Frontal cortex (tissue), 4 donors: ENCODE measurements at places on chromosomes 7 and 10.

GRCh38 chr10:62001898-62002297 is 100.4 kb downstream of the ARID5B start:
- DNase-seq, result no peak

- DNase-seq, result no peak
Observed at GRCh38 chr7:70383066-70383782, 748.7 kb upstream of the GALNT17 start.

DNA sequence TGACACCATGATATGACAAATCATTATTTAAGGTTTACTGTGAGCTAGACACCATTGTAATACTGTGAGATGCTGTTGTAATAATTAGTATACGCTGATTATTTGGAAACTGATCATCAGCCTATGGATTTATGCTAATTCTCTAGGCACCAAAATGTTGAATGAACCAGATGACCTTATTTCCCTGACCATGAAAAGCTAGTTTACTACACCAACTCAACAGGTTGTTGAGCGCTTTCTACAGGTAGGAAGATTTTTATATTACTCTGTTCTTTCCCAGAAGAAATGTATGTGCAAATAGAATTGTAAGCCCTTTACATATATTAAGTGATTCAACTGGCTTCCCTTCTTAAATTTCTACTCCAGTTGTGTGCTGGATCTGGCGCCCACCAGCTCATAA is 6.2 kb downstream of the NRP1 start:
- DNase-seq, result no peak

DNA sequence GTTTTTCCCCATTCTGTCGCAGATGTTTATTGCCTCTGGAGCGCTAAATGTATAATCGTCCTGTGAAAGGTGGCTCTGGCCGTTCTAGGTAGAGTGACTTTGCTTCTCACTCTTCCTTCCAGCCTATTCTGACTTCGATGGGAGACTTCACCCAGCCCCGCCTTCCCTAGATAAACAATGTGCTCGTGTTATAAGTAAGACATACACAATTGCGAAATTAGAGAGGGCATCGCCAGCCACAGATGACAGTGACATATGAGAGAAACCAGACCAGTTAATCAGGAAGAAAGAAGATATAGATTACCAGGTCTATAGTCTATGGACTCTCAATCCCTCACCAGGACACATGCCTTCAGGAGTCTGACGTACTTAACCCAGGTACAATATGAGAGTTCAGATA is 1050.5 kb upstream of the AUTS2 start:
- DNase-seq, result no peak

DNA sequence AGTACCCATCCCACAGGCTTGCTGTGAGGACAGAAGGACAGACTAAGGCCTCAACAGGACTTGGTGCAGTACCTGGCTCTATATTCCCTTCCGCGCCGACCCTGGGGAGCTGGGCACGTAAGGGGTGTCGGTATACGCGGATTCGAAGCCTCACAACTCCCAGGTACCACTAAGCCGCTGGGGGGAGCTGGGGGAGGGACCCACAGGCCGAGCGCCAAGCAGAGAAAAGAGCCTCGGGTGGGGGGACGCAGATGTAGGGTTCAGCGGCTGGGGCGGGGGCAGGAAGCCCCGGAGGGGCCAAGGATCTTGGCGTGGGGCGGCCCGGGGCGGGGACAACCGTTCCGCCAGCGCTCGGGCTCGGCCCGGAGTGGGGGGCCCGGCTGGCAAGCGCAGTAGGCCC is 126.4 kb upstream of the ZNF746 start:
- DNase-seq, result no peak

DNA sequence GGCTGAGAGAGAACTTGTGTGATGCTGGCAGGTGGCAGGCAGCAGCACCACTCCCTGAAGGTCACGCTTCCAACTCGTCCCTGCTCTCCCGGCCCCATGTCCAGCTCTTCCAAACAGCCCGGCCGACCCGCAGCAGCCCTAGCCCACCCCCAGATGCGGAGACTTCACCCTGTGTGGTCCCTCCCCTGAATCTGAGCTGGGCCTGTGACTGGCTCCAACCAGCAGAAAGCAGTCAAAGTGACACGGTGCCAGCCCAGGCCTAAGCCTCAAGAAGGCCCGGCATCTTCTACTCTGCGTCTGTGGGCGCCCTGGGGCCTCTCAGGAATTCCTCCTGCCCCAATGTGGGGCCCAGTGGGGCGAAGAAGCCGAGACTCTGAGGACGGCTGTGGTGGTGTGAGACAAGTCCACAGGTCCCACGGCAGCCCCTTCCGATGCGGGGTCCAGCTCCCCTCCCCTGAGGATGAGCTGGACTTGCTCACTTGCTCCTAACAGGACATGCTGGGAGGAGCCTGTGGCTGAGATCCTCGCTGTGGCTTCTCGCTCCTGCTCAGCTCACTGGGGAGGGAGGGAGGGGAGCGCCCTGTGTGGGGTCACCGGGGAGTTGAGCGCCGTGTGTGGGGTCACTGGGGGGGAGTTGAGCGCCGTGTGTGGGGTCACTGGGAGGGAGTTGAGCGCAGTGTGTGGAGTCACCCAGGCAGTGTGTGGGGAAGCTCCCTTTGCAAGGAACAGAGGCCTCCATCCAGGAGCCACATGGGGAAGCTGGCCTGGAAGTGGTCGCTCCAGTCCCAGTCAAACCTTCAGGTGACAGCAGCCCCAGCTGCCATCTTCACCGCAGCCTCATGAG is 9.5 kb downstream of the STK32C start:
- no peak for DNase-seq

DNA sequence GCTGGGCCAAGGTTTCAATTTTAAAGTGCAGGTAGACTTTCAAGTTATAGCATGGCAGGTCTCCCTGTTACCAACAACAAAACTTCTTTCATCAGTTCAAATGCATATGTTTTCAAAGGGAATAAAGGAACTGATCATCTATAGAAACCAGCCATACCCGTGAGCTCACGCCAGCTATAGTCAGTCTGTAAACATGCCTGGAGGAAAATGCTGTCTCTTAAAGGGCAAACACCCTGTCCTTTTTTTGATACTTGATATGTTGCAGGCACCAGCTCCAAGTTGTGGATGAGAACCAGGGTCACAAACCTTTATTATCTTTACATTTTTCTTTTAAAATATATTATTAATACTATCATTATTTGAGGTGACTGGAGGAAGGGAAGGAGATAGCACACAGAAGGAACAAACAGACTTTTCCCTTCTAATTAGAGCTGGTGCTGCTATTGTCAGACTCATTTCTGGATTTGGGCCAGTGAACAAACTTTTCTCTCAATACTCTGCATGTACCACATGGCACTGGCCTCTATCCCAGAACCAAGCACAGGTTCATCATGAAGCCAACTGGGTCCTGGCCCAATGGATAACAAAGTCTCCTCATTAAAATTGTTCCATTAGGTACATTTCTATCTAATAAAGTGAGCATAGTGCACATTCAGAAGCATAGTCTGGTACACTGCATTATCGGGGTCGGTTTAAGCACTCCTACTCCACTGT is 1102.4 kb downstream of the SORCS3 start:
- DNase-seq, result no peak

- DNase-seq, result no peak
Observed at GRCh38 chr7:41117431-41117830, 585.5 kb downstream of the INHBA start.

DNA sequence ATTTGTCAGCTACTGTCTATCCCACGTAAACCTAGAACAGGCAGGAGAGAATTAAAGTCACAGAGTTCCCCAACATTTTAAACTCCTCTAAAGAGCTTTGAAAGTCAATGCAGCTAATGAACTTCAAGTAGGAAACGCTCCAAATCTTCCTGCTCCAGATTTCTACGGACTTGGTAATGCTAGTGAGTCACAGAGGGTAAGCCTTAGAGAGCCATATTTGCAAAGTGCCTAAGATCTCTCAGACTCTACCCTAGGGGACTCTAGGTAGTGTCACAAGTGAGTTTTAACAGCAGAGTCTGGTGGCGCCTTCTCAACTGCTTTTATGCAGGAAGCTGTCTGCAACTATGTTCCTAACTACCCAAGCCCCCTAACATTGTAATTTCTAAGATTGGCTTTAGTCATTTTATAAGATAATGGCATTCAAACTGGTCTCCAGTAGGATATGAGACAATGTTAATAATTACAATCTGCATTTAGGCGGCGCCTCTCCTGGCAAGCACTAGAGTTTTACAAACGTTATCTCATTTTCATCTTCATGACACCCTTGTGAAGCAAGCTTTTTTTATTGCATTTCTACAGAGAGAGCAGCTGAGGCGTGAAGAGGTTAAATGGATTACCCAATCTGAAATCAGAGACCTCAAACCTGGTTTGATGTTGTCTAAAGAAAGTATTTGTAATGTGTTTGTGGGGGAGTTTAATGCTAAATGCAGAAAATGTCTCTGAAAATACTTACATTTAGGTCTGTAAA is 22.0 kb upstream of the FZD1 start:
- DNase-seq, result no peak

GRCh38 chr7:132187869-132188789 is 388.1 kb downstream of the PLXNA4 start:
- no peak for DNase-seq
